ENCODE measurements at places on chromosomes 1 and 21.

GRCh38 chr1:147246910-147247655, 4.6 kb downstream of the CHD1L start:
- DNase-seq = no peak

- DNase-seq = no peak
Observed at GRCh38 chr1:247218121-247218651, 37.7 kb upstream of the VN1R5 start.

DNA sequence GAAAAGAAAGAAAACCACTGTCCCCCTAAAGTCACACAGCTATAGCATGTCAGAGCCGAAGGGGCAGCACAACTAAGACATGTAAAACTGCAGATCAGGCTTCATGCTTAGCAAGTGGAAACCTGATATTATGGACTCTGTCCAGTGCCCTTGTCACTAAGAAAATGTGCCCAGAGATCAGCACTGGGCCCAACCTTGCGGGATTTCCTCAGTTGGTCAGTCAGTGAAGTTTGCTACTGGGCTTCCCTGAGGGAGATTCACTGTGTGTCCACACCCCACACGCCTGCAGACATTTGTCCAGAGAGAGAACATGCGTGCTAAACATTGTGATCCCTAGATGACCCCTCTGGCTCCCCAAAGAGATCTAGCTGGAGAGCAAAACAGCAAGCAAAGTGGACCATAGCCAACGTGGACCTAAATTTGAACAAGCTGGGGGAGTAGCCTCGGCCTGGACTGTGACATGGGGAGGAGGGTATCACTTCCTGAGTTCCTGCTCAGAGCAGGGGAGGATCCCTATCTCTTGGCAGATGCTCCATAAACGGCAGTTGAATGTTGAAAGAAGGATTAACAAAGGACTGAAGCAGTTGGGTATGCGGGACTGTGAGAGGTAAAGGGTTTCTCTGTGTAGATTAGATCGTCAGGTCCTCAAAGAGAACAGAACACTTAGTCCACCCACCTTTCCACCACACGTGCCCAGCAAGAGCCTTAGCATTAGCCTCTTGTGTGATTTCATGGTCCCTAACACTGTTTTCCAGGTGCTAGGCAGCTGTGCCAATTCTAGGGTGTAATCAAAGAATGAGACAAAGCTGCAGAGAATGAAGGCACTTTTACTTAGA, 53.6 kb downstream of the GLUL start:
- DNase-seq = no peak

- DNase-seq = no peak
Observed at GRCh38 chr21:26539566-26539965, 33.5 kb downstream of the CYYR1 start.

GRCh38 chr1:44336668-44337067, 18.4 kb downstream of the ERI3 start:
- no peak for DNase-seq

DNA sequence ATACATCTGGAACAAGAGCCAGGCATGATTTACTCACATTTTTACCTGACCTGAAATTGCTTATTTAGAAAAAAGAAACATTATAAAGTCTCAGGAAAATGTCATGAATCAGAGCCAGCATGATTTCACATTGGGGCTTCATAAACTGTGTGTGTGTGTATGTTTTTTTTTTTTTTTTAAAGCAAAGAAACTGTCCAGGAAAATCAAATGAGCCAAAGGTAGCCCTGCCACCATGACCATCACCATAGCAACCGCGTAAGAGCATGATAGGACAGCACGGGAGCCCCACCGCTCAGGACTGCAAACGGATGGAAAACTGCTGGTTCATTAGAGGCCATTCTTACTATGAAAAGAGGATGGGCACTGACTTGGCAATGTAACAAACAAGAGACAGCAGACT, 139.2 kb downstream of the NTMT2 start:
- no peak for DNase-seq

- no peak for DNase-seq
Observed at GRCh38 chr21:41258617-41259016, 58.0 kb upstream of the FAM3B start.

- DNase-seq = peak; percentile 52
Observed at GRCh38 chr1:247373721-247374141, 42.1 kb upstream of the ZNF496 start.

GRCh38 chr1:157117527-157118057, 18.0 kb upstream of the ETV3L start:
- DNase-seq = no peak

DNA sequence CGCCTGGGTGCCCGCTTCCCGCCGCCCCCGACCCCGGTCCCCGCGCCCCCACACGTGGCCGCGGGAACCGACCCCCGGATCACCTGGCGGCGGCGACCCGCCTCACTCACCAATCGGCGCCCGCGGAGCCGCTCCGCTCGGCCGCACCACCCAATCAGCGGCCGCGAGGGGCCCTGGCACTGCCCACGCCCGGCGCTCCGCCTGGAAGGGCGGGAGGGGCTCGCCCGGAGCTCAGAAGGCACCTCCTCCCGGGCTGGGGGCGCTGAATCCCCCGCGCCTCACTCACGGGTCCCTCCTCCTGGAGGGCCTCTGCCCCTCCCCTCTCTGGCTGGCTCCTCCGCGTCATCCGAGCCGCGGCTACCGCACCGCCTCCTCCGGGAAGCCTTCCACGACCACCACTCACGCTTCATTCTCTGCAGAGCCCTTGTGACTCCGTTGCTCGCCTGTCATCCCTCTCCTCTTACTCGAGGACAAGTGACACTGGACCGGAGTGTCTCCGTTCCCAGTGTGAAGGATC, 374 bp downstream of the SH2D5 start:
- DNase-seq = peak; percentile 56

DNA sequence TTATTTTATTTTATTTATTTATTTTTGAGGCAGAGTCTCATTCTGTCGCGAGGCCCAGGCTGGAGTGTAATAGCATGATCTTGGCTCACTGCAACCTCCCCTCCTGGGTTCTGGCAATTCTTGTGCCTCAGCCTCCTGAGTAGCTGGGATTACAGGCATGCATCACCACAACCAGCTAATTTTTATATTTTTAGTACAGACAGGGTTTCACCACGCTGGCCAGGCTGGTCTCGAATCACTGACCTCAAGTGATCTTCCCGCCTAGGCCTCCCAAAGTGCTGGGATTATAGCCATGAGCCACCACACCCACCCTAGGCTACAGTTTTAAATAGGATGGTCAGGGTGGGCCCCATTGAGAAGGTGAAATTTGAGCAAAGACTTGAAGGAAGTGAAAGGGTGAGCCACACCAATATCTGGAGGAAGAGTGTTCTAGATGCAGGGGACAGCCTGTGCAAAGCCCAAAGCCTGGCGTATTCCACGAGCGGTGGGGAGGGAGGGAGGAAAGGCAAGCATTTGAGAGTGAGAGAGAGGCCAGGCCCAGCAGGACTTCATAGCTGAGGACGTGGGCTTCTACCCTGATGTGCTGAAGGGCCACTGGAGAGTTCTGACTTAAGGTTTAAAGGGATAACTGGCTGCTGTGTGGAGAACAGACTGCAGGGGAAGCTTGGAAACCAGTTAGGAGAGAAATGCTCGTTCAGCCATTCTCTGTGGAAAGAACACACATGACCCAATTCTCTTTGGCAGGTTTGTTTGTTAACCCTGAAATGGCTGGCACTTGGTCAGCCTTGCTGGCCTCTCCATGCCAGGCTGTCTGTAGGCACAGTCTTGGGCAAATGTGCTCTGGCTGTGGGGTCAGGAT, 62.6 kb upstream of the FAM20B start:
- DNase-seq = no peak

DNA sequence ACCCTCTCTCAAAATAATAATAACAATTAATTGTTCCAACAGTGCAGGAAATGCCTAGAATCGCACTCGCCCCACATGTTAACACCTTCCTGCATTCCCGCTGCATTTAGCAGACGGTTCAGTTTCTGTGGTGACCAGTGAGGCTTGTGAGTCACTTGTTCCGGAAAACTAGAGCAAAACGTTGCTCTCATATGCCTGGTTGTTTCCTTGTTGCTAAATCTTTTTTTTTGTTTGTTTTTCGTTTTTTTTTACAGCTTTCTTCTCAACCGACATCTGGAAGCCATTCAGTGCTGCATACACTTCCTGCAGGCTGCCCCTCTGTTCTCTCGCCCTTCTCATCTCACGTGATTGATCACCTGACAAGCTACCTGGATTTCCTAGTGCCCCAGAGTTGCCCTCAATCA, 56.9 kb upstream of the TMPRSS2 start:
- no peak for DNase-seq

DNA sequence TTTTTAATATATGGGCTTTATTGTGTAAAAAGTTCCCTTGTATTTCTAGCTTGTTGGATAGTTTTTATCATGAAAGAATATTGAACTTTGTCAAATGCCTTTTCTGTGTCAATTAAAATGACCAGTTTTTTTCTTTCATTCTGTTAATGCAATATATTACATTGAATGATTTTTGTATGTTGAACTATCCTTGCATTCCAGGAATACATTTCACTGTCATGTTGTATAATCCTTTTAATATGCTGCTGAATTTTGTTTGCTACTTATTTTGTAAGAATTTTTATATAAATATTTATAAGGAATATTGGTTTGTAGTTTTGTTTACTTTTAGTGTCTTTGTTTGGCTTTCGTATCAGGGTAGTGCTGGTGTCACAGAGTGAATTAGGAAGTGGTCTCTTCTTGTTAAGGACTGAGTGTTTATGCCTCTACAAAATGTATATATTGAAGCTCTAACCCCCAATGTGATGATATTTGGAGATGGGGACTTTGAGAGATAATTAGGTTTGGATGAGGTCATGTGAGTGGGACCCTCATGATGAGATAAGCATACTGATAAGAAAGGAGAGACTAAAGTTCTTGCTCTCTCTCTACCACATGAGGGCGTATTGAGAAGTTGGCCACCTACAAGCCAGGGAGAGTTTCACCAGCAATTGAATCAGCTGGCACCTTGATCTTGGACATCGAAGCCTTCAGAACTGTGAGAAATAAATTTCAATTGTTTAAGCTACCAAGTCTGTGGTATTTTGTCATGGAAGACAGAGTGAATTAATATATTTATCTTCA, 12.0 kb upstream of the SLAMF6 start:
- no peak for DNase-seq

- no peak for DNase-seq
Observed at GRCh38 chr1:110424699-110425611, 17.5 kb upstream of the LAMTOR5 start.

- DNase-seq = no peak
Observed at GRCh38 chr1:18528616-18529015, 47.9 kb downstream of the KLHDC7A start.

DNA sequence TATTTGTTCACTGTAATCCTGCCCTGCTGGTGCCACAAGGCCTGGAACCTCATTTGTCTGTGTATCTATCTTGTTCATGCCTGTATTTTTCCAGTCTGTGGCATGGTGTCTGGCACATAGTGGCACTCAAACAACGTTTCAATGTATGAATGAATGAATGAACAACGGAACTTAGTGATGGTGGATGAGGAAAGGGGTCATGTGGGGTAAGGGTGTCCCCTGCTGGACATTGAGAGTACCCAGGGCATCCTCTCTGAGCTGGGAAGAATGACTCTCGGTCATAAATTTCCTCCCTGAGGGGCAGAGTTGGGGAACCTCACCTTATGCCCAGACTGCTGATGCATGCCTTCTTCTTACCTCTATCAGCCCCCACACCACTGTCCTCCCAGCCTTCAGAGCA, 18.9 kb upstream of the ZNF683 start:
- peak; percentile 41 for DNase-seq

GRCh38 chr21:16536140-16536539, 806.4 kb downstream of the USP25 start:
- DNase-seq = no peak

DNA sequence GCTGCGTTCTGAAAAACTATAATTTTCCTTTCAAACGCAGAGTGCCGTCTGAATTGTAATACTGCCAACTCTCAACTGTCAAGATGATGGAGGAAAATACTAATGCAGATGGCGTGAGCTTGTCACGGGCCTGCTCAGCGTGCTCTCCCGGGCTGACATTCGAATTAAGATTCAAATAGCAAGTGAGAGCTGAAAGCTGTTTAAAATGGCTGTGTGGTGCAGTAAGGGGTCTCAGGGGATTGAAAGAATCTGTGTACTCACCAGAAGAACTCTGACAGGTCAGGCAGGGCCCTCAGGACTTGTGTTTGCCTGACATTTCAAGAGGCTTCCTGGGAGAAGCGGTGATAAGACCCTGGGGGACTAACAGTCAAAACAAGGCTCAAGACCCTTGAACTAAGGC, 33.1 kb downstream of the ZMYND12 start:
- no peak for DNase-seq

- DNase-seq = no peak
Observed at GRCh38 chr1:223088713-223089240, 54.3 kb downstream of the TLR5 start.

DNA sequence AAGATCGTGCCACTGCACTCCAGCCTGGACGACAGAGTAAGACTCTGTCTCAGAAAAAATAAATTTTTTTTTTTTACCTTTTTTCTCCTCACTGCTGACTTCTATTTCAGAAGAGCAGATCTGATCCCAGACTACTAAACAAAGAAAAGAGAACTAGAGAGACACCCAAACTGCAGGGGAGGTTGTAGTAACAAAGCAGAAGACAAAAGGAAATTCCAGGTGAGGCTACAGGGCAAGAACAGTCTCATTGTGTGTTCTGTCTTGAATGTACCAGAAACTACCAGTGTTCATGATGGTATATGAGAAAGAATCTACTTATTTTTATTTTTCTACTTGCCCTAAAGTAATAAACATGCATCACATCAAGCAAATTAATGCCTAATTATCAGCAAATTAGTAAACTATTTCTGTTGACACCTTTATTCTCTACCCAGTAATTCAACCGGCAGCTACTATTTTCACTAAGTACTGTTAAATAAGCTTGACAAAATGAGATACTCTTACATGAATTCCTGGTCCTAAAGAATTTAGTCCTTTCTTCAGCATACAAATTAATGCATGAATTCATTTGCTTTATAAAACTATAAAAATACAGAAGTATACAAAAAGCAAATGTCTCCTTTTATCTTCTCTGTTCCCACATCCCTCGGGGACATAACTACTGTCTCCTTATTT, 40.6 kb downstream of the ARID4B start:
- no peak for DNase-seq

DNA sequence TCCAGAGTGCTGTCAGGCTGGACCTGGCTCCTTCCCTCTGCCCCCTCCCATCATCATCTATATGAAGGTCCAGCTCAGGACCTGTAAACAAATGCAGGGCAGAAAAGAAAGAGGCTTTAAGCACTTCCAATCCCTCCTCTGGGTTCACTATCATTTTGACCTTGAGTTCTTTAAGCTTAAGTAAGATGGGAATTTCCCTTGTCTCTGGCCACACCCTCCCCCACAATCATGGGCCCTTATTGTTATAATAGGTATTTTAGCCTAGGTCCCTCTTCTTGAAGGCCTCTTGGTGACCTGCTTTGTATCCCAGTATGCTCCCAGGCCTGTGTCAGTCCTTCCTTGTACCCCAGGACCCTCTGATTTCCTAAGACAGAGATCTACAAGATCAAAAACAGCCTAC, 45.1 kb upstream of the EPS15 start:
- no peak for DNase-seq

DNA sequence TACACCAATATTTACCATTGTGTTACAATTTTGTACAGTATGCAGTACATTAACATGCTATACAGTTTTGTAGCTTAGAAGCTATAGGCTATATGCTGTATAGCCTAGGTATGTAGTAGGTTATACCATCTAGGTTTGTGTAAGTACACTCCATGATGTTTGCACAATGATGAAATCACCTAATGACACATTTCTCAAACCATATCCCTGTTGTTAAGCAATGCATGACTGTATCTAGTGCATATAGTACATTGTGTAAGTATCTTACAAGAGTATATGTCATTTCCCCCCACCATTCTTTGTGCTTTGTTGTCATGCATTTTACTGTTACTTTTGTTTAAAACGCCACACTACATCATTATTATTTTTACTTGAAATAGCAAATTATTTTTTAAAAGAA, 65.7 kb upstream of the RNF11 start:
- DNase-seq = no peak

- no peak for DNase-seq
Observed at GRCh38 chr1:15786581-15786980, 20.9 kb downstream of the UQCRHL start.

Measured in CD4-positive, alpha-beta T cell treated with Interleukin-15 for 1 hour (primary cell).